ENCODE measurements at places on chromosomes 11 and 22.

DNA sequence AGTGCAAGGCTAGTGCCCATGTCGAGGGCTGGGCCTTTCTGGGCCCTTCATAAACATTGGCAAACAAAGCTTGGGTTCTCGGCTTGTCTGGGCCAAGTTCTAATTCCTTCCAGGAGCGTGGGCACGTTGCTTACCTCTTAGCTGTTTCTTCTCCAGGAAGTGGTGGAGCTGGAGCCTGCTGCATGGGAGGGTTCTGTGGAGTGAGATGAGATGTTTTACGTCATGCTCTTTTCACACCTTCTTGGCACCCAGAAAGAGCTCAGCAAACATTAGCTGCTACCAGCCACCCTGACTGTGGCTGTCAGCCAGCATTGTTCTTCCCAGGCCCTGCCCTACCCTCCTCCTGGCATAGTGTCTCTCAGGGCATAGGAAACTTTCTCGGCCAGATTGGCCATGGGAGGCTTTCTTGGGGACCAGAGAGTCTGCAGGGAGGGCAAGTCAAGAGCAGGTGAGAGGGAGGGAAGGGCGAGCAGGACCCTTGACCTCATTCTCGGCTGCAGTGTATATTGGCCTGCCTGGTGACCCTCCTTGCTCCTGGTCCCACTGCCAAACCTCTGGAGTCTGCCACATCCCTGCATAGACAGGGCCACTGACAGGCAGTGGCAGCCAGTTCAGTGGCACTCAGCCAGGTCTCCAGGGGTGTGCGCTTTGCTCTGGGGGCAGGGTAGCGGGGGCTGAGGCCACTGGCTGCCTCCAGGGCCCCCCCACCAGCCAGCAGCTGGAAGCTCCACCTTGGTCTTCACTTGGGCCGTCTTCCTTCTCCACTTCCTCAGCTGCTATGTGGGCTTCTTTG, 98.8 kb downstream of the BCR start:
- no peak for DNase-seq

DNA sequence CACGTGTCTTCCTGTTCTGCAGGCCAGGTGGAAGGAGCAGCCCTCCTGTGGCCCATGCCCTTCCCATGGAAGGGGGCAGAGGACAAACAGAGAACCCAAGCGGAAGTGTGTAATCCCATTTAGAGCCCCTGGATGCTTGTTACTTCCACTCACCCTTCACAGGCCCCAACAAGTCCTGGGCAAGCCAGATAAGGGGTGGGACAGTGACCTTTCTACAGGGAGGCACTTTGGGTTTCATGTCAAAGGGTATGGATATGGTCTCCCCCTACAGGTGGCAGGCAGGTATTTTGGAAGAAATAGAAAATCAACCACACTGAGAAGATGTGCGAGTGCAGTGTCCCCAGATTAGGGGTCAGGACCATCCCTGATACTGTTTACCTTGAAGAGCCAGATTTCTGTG, 11.4 kb downstream of the MPEG1 start:
- no peak for DNase-seq

GRCh38 chr11:104817973-104818372, 80.3 kb downstream of the CASP12 start:
- DNase-seq: no peak

DNA sequence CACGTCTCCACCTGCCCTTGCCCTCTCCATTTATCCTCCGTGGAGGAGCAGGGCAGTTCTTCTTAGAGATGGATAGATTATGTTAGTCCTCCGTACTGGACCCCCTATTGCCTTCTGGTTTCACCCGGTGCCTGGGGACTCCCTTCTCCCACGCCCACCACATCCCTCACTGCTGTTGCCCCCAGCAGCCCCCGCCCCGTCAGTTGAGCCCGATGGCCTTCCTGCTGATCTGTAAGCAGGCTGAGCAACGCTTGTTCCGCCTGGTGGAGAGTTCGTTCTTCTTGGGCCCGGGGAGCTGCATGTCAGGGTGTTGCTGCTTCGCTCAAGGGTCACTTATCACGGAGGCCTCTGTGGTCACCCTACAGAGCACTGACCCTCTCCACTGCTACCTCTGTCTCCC, 34.2 kb downstream of the B3GAT1 start:
- no peak for DNase-seq

- DNase-seq: no peak
These were observed 45.3 kb upstream of the SHISAL1 start for GRCh38 chr22:44357966-44358465.

DNA sequence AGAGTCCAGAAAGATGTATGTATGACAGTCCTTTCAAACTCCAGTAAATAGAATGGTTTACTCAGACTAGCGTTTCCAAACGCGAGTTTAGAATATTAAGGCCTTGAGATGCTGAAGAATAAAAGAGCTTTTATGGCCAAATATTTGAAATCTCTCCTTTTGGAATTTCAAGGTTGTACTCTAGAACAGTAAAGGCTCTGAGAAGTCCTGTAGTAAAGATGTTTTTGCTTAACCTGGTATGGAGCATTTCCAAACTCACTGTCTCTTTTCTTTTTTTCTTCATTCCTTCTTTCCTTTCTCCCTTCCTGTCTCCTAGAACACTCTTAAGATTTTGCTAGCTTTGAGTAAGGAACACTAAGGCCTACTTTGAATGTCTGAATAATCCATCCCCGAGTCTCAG, 91.4 kb upstream of the RAG2 start:
- DNase-seq: no peak

- no peak for DNase-seq
These were observed 59.3 kb downstream of the CACNA1I start for GRCh38 chr22:39629851-39630250.

DNA sequence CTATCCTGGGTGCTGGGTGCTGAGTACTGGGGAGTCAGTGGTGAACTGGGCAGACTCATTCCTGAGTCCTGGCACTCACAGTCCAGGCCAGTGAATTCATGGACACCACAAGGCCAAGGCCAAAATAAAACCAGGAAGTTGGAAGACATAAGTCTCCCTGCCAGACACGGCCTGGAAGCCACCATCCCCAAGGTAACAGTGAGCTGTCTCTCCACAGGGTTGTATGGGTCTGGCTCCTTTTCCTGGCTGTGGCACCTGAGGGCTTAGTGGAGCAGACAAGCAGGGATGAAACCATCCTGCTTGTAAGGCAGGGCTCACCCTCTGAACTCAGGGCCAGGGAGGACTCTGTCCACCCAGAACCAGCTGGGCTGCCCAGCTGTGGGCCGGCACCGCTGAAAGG, 54.7 kb upstream of the ALX4 start:
- DNase-seq: no peak

DNA sequence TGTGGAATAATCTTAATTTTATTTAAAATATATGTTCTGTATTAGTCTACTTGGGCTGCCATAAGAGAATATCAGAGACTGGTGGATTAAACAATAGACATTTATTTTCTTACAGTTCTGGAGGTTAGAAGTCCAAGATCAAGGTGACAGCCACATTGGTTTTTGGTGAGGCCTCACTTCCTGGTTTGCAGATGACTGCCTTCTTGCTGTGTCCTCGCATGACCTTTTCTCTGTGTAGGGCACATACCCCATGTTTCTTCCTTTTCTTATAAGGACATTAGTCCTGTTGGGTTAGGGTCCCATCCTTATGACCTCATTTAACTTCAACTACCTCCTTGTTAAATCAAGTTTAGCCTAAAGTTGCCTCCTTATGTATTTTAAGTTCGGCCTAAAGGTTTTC, 202.7 kb upstream of the MPPED2 start:
- no peak for DNase-seq

- DNase-seq: no peak
These were observed at the start of gene PNPLA5 for GRCh38 chr22:43891360-43892182. Gene PNPLA5 (minus strand): TSS chr22:43892013. CDS start chr22:43891880, 133 bp downstream.

GRCh38 chr11:46333394-46333947, 13.8 kb upstream of the DGKZ start:
- DNase-seq: no peak

GRCh38 chr22:33325232-33326004, 267.2 kb upstream of the SYN3 start:
- no peak for DNase-seq

DNA sequence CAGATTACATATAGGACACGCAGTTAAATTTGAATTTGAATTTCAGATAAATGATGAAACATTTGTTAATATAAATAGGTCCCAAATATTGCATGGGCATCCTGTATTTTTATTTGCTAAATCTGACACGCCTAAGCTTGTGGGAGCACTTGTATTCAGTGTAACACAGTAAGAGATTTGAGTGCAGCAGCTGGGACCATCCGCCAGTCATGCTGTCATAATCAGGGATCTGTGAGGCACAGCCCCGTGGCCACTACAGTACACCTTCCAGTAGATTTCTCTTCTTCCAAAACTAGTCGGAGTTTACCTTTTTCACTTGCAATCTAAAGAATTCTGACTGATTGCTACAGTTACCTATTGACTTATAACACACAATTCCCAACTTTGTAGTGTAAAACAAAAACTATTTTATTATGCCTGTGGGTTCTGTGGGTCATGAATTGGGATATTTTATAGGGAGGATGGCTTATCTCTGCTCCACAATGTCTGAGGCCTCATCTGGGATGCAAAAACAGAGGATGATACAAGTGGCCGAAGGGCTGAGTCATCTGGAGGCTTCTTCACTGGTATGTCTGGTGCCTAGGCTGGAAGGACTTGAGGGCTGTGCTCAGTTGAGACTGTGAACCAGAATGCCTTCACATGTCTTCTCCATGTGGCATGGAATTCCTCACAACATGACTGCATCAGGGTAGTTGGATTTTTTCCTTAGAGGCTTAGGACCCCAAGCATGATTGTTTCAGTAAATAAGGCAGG, 74.1 kb downstream of the PRSS23 start:
- DNase-seq: no peak

- DNase-seq: no peak
These were observed 961 bp downstream of the KCNA4 start for GRCh38 chr11:30015725-30016412.

DNA sequence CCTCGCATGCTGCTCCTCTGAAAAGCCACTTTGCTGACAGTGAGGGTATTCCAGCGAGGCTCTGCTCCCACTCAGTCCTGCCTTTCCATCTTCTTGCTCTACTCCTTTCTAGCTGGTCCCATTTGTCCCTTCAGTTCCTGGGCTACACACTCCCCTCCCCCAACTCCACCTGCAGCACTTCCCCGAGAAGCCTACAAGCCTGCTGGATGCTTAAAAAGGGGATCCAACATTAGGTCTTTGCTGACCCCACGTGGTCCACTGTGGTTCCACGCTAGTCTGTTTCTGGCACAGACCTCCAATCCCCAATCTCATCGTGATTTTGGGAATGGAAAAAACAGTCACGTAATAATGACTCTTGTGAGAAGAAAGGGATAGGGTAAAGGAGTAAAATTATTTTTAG, 121.6 kb upstream of the SNX19 start:
- no peak for DNase-seq

DNA sequence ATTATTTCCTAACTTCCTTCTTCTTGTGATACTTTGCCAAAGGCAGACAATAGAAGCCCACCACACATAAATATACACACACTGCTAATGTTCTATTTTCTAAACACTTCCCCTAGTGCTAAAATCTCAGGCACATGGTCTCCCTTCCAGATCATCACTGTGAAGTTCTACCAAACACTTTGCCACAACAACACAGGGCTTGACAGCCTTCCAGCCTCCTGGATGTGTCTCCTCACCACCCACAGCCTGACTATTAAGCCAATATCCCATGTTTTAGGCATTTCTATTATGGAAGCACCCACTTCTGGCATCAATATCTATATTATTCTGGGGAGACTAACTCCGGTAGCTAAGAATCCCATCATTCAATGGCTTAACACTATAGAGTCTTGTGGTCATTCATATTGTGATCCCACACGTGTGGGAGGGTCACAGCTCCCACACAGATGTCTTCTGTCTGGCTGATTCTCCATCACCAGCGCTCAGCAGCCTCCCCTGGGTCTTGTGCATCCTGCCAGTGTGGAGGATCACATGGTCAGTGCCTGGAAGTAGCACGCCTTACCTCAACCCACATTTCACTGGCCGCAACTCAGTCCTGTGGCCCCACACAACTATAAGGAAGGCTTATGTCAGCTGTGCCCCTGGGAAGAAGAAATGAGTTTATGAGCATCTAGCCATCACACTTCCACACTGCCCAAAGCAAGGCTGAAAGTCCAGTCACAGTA, 29.0 kb downstream of the SPATA19 start:
- DNase-seq: no peak

GRCh38 chr11:119371778-119372182, 9.7 kb downstream of the USP2 start:
- no peak for DNase-seq

- no peak for DNase-seq
These were observed 1001.0 kb upstream of the TENM4 start for GRCh38 chr11:80441821-80442220.

- DNase-seq: no peak
These were observed 1120.7 kb downstream of the LRRC4C start for GRCh38 chr11:40338739-40339138.

- no peak for DNase-seq
These were observed 987.6 kb downstream of the NTM start for GRCh38 chr11:132357811-132358572.

- no peak for DNase-seq
These were observed 6.1 kb upstream of the NAP1L4 start for GRCh38 chr11:2998073-2998850.

DNA sequence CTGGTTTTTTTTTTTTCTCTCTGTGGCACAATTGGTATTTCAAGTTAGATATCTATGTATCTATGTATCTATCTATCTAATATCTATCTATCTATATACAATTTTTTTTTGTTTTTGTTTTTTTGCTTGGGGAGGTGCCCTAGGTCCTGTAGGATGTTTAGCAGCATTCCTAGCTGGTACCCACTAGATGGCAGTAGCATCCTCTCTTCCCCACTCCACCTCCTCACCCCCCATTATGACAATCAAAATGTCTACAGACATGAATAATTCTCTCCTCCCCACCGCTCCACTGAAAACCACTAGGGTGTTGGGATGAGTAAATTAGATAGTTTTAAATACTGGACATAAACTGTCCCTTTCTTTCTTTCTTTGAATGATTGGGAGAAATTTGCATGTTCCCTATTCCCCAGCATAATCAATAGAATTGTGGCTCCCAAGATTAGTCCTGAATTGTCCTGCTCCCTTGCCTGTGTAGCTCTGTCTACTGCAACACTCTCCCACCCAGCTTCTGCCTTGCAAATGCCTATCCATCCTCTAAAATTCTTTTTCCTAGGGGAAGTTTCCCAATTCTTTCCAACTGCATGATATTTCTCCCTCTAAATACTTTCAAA, 1152.4 kb downstream of the LRRC4C start:
- no peak for DNase-seq

DNA sequence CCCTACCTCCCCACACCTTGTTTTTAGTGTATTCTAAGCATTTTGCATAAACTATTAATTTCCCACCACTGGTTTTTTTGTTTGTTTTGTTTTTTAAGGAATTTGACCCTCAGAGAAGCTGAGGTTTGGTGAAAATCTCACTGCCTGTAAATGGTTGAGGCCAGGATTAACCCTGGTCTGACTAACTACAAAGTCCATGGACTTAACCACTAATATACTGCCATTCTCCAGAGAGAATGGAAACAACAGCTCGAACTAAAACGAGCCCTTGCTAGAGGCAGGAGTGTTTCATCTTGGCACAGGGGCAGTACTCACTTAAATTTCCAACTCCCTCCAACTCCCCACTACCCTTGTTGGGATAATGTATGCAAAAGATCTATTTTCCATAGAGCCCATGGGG, 3.0 kb downstream of the CTNND1 start:
- DNase-seq: no peak
